ENCODE measurements at places on chromosomes 7 and 10.

DNA sequence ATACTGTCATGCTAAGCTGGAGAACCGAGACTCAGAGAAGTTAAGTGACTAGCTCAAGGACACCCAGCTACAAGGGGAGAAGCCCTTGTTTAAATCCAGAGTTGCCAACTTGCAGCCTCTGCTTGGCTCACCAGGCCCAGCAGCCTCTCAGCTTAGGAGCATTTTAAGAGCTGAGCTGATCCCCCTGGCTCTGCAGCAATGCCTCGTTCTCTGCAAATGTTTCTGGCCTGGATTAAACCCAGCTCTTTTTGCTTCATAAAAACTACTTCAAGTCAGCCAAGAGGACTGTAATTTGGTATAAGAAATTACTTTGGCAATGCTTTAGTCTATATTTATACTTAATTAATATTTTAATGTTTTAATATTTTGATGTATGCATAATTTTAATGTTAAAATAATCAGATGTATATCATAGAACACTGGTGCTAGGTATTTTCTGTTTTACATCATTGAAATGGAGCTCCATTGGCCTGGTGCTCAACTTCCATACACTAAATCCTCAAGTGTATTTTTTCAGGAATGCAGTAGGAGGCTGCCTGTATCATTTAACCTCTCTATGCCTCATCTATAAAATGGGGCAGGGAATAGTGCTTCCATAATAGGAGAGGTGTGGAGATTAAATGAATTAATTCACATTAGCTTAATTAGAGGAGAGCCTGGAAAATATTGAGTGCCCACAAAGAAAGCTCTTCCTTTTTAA lies 184.2 kb downstream of the EMX2 start:
- DNase-seq = no peak

DNA sequence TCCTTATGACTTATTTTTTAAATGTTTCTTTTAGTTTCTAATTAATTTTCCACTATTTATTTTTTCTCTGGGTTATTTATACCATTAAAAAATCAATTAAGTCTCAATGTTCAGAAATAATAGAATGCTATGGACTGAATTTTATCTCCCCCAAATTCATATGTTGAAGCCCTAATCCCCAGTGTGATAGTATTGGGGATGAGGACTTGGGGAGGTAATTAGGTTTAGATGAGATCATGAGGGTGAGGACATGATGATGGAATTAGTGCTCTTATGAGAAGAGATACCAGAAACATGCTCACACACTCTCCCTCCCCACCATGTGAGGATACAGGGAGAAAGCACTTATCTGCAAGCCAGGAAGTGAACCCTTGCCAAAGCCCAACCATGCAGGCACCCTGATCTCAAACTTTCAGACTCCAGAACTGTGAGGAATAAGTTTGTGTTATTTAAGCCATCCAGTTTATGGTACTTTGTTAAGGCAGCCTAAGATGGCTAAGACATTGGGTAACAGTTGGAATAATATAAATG lies 202.6 kb downstream of the MDFIC start:
- no peak for DNase-seq

GRCh38 chr10:89576022-89576421 lies 40.6 kb upstream of the SLC16A12 start:
- DNase-seq = no peak

GRCh38 chr10:47049056-47049851 lies 138.0 kb downstream of the PTPN20 start:
- no peak for DNase-seq

DNA sequence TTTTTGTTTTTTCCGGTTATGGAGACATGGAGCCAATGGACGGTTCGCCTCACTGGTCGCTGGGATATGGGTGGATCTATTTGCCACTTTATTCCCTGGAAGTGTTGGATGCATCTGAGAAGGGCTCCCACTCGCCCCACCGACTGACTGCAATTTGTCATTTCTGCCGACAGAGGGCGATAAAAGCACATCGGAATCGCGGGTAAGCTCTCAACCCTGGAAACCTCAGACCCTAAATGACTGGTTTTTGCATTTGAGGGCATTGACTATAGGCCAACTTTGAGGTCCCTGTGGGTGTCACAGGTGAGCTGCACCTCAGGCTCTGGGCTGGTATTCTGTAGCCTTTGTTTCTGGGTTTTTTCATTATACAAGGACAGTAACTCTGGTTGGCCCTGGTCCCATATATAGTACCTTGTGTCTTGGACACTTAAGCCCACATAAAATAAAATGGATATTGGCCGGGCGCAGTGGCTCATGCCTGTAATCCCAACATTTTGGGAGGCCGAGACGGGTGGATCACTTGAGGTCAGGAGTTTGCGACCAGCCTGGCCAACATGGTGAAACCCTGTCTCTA lies 11.9 kb upstream of the OPALIN start:
- no peak for DNase-seq

GRCh38 chr7:100360135-100360854 lies 2.4 kb downstream of the PILRB start:
- no peak for DNase-seq

GRCh38 chr7:141837683-141838082 lies 3.6 kb downstream of the PRSS37 start:
- DNase-seq = no peak

- no peak for DNase-seq
These were observed 83.7 kb upstream of the AFAP1L2 start for GRCh38 chr10:114487815-114488536.

DNA sequence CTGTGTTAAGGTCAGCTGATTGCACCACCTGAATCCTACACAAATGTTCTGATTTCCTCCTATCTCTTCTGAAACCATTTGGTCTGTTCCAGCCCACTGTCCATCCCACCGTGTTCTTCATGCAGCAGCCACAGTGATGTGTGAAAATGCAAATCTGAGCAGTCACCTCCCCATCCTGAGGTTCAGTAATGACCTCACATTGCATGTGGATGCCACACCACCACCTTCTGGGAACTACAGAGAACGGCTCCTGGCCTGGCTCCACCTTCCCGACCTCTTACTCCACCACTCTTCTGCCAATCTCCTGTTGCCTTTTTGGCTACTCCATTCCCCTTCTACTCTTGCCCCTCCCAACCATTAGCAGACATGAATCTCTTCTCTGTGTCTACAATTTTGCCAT lies 244.4 kb downstream of the TNS3 start:
- no peak for DNase-seq

DNA sequence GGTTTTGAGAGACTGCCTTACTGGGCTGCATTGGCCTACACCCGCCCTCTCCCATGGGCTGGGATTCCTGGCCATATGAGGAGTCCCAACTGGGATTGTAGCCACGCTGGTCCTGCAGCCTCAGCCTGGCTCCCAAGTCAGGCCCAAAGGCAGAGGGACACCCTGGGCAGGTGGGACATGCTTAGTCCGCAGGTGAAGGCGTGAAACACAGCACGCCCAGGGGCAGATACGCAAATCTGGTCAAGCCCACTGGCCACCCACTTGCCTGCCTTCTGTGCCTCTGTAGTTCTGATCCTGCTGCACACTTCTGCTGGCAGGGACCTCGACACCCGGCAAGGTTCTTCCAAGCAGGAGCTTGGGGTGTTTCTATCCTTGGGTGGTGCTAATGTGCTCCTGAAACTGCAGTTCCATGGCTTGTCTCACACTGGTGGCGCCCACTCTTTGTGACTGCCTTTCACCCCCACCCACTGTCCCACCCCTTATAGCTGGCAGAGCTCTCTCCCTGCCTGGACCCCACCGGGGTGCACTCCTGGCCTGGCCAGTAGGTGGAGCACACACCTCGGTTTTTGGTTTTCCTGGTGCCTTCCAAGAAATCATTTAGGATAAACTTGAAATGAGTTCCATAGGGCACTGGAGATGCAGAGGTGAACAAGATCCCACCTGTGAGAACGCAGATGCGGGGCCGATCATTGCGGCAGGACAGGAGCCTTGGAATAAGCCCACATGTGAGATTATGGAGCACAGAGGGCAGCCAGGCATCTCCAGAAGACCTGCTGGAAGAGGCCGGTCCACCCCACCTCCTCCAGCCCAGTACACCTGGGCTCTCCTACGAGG lies 47.9 kb downstream of the MKI67 start:
- DNase-seq = no peak

- DNase-seq = no peak
These were observed 445.6 kb downstream of the DPP6 start for GRCh38 chr7:154497751-154498150.

All from NCI-H1417 treated with DMSO at 0.1 percent for 48 hours (cell line).